ENCODE measurements at places on chromosomes 7 and 10. TPM values are rescaled to one million over a fixed set of nuclear protein-coding genes. Genes with fewer than 3 reads are reported as not detected.

GRCh38 chr10:127123626-127124025, 72.8 kb downstream of the INSYN2A start:
- no peak for ATAC-seq

DNA sequence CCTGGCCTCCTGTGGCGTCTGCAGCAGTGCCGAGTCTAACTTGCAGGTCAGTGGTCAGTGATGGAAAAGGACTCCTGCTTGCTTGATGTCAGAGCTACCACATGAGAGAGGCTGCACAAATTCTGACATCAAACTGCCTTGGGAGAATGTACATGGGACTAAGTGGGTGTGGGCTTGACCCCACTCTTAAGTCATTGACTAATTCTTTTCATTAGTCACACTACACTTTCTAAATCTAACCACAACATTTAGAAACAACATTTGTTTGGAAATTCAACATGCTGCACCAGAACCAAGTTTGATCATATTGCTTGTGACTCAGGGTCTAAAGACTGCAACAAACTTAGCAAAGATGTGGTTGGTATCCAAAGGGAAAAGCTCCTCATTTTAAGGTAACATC, 24.4 kb upstream of the CDC14C start:
- no peak for ATAC-seq

- peak; percentile 58 for ATAC-seq
Measured at GRCh38 chr7:191105-191980, 1.0 kb upstream of the FAM20C start.

- no peak for ATAC-seq
Measured at GRCh38 chr10:88392222-88392621, 190.9 kb downstream of the RNLS start.

- no peak for ATAC-seq
Measured at GRCh38 chr7:75617634-75618234, 121.0 kb downstream of the HIP1 start.

GRCh38 chr7:159000859-159001435, 143.7 kb downstream of the VIPR2 start:
- ATAC-seq = no peak

- ATAC-seq = no peak
Measured at GRCh38 chr10:84176836-84177474, 3.4 kb downstream of the GPR15LG start.

CHN2 gene
- total RNA-seq = 28.2 TPM

MDH2 gene
- total RNA-seq = 91.7 TPM
